GM12864 (cell line): ENCODE measurements at places on chromosomes 5 and 9.

DNA sequence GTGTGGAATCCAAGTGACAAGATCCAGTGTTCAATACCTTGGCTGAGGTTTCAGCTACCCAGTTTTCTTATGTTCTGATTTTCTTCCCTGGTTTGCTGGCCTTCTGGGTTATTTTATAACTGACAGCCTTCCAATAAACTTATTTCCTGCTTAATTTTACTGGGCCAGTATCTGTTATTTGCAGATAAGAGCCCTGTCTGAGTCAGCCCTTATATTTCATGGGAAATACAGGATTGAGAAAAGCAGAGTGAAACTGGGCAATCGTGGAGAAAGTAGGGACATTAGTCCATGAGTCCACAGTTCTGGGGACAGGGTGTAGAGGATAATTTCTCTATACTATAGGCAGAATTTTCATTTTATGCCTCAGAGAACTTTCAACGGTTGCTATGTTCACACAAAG, 32.3 kb downstream of the TMEM167A start:
- no peak for DNase-seq

DNA sequence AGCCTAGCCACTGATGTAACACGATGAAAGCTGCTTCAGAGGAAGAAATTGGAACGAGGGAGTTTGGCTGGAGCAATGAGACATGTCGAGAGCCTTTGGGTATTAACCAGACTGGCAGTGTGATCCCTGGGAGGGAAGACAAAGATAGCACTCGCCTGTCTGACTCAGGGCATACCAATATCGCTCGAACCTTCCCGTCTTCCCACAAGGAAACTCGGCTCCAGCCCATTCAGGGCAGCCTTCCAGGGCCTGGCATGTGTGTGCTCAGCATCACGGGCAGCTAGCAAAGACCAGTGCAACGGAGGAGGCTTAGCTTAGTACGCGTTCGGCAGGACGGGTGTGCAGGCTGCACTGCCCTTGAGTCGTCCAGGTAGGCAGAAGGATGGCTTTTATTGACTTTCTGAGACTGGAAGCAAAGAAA, 356.9 kb upstream of the WWC1 start:
- DNase-seq = no peak

DNA sequence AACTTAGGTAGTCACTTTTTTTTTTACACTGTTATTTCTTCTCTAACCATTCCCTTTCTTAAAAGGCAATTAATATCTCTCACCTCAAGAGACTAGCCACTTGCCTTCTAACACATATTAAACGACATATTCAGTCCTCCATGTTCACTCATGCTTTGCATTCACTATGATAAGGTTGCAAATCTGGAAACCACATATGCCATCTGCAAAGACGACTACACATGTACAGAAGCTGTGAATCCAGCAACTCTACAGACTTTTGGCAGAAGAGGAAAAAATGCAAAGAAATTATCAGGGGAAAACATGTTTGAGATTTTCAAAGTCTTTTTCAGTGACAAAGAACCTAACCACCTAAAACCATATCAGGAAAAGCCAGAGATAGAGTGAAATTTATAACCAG, 112.1 kb downstream of the EPB41L4A start:
- no peak for DNase-seq

DNA sequence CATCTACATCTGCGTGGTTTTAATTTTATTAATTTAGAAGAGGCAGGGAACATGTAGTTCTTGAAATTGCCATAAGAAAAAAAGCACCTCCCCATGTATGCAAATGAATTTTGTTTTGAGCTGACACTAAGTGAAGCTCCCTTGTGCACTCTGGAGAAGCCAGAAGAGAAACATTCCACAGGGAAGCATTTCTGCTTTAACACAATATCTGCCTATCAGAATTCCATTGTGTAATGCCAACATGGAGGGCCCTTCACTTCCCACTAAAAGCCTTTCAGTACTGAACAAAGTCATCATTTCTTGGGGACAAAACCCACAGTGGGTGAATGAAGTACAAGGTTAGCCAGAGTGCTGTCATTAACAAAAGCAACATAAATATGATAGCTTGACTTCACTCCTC, 59.7 kb downstream of the PRELID2 start:
- no peak for DNase-seq

GRCh38 chr5:93746406-93747056, 5.1 kb upstream of the POU5F2 start:
- no peak for DNase-seq

DNA sequence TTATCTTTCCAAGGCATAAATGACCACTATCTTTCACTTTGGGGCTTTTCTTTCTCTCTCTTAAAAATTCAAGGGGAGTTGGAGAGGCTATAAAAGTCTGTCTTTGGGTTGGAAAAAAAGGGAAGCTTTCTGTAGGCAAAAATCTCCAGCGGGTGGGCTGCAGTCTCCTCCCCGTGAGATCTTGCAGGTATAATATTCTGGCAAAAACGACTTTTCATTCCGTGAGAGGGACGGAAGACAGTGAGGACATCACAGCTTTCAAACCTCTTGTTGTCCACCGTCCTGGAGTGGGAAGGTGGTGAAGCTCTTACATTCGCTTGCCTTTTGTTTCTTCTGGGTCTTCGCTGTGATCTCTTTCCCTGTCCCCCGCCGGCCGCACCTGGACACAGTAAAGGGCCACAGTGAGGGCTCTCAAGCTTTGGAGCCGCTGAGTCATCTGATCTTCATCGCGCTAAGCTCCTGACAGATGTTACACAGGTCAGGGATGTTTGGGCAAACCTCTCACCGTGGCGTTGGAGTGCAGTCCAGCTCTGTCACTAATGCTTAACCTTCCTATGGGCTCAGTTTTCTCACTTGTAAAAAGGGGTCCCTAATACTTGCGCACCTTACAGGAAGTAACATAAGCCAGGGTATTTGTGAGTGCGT, 61.9 kb upstream of the MEGF10 start:
- DNase-seq = no peak

- no peak for DNase-seq
Observed at GRCh38 chr5:42951293-42951840, 88.8 kb downstream of the ANXA2R start.

DNA sequence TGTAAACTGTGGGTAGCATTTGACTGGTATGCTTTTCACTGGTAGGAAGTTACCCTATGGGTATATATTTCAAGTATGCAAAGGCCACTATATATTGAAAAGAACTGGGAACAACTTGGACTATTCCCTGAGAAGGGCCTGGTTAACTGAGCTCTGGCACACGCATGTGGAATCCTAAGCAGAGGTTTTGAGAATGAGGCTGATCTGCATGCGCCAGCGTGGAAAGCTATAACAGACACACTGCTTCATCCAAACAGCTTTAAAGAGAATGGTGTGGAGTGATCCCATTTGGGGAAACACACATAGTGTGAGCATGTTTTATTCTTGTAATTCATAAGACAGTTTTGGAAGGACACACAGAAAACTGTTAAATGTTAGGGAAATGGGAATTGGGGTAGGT, 8.4 kb downstream of the NSG2 start:
- DNase-seq = no peak

DNA sequence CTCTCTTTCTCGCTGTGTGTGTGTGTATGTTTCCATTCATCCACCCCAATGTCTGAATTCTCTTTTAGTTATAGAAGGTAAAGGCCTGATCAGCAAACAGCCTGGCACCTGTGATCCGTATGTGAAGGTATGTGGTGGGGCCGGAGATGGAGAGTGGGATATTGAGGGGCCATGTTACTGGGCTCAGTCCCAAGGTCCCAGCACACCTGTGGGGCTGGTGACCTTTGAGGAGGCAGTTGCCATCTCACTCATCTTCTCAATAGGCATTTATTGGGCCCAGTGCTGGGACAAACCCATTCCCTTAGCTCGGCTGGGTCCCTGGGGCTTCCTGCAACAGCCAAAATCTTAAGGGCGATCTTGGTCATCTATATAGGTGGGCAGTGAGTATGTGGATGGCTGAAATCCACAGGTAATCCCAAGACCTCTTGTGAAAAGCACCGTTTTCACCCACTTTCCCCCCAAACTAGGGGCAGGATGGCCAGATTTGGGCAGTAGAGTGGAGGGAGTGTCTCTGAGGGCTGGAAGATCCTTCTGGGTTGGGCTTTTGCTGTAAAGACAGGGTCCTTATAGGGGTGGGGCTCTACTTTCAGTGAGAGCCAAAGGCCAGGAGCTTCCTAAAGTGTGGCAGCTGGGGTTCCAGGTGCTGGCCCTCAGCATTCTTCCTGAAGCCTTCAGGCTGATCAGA, 19.6 kb downstream of the RGS3 start:
- no peak for DNase-seq

DNA sequence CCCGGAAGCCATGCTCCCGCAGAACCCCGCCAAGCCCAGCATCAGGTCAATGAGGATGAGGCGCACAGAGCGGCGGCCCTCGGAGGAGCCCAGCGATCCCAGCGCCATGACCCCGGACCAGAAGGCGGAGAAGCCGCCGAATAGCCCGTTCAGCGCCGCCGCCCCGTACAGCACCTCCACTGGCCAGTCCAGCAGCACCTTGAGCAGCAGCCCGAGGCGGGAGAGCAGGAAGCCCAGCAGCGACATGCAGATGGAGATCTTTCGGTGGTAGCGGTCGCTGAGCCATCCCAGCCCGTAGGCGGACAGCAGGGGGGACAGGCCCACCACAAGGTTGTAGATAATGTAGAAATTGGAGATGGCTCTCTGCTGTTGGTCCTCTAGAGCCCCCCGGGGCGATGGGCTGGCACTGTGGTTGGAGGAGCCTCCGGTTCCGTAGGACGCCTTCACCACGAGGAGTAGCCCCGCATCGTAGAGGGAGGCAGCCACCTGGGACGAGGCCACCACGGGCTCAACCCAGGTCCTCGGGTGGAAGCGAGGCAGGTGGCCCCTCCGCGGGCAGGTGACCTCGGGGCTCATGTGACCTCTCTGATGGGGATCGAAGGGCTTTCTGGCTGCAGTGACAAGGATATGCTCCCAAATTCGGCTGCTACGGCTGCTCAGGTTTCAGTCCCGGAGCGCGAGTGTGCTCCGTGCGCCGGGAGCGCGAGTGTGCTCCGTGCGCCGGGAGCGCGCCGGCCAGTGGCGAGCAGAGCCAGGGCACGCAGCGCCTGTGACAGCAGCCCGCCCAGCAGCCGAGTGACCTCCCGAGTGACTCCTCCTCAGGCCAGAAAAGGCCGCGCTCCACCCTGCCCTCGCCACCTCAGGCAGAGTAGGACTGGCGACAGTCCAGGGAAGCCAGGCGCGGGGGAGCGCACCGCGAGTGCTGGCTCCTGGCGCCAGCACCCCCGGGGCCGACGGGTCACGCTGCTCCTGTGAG, at the start of gene SLC46A2:
TSS of gene SLC46A2 (minus strand) at position 771 of the 976 bp plus-strand sequence. CDS start at position 576, 195 bp downstream.
- no peak for DNase-seq

GRCh38 chr9:93597142-93597706, 20.8 kb downstream of the PHF2 start:
- DNase-seq = no peak

DNA sequence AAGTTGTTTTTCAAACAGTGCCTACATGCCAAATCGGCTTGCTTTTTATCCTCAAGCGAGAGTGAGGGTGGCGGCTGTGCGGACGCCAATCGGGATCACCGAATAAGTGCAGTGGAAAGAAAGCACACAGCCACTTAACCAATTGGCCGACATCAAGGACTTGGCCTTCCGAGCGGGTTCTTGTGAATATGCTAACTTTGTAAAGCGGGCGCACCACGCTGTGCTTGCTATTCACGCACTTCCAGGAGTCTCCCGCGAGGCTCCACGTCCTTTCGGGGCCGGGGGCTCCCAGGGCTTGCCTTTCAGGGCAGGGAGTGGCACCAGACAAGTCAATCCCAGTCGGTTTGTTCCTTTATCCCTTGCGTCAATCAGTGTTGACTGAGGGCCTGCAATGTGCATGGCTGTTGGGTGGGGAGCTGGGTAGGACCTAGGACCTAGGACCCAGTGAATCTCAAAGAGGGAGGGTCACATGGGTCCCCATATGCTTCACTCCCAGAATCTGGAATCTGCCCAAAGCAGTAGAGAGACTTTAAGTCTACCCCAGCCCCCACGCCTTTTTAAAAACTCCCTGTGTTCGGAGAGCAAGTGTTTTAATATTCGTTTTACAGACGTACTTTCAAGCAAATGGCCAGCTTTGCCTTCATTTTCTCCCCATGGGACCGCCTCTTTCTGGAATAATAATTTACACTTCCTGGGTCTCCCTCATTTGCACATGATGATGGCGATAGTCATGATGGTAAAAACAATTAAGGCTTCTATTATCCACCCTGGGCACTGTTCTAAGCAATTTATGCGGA, 2.0 kb upstream of the GCNT4 start:
- DNase-seq = no peak

GRCh38 chr5:45038366-45038987, 229.7 kb downstream of the MRPS30 start:
- peak; percentile 8 for DNase-seq

DNA sequence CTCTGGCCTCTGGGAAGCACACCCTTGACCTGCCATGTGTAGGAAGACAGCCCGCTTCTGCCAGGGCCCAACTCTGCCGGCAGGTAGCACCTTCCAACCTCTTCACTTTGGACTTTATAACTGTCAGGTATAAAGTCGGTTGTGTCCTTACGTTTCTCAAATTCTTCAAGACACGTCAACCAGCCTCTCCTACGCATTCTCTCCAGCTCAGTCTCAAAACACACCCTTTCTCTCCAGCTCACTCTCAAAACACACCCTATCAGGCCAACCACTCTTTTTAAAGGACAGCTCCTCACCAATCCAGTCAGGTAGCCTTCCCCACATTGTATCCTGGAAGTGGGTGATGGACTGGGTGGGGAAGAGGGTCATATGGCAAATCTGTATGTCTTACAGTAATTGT, 13.5 kb downstream of the FXN start:
- no peak for DNase-seq

DNA sequence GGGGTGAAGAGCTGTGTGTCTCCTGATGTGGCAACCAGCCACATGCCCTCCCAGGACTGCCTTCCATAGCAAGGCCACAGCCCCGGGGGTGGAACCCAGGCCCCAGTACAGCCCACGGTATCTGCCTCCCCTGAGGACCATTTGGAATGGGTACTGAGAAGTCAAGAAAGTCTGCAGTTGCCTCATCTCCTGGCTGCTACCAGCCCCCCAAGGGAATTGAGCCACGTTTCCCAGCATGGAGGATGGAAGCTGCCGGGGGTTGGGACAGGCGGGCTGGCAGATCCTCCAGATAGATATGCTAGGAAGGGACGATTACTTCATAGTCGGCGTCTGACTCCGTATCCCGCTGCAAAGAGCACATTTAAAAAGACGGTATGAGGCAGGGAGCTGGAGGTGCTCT, 5.5 kb upstream of the DMRT2 start:
- no peak for DNase-seq

DNA sequence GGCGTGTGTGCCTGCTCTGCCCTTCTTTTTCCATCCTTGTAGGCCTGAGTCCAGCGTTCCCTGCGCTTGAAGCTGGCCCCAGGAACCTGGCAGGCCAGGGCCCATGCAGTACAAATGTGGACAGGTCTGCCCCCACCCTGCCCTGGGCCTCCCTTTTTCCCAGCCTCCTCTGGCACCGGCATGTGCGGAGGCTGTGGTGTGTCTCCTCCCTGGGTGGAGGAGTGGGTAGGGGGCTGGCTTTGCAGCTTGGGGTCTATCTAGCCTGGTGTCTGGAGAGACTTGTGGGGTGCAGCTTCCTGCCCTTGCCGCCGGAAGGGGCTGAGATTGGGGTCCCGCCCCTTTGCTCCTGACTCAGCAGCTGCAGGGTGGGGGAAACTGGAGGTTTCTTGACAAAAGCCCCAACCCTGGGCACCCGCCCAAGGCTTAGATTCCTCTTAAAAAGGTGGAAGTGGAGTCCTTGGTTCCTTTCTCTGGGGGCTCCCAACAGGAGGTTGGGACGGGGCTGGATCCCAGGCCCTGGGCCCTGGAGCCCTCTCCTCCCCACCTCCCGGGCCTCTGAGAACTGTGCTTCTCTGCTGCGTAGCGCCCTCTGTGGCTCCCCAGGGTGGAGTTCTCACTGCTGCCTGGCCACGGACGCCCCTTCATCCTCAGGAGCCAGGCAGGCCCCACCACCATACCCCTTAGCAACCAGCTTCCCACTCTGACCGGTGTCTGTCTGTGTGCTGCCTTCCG, 18.0 kb downstream of the RXRA start:
- DNase-seq = no peak

- no peak for DNase-seq
Observed at GRCh38 chr5:14752497-14753071, 88.1 kb downstream of the OTULIN start.
